NCI-H146 (cell line): ENCODE measurements at places on chromosomes 2 and 18.
A peak's percentile ranks its signal among the peaks of the same experiment; 100 is the strongest.

DNA sequence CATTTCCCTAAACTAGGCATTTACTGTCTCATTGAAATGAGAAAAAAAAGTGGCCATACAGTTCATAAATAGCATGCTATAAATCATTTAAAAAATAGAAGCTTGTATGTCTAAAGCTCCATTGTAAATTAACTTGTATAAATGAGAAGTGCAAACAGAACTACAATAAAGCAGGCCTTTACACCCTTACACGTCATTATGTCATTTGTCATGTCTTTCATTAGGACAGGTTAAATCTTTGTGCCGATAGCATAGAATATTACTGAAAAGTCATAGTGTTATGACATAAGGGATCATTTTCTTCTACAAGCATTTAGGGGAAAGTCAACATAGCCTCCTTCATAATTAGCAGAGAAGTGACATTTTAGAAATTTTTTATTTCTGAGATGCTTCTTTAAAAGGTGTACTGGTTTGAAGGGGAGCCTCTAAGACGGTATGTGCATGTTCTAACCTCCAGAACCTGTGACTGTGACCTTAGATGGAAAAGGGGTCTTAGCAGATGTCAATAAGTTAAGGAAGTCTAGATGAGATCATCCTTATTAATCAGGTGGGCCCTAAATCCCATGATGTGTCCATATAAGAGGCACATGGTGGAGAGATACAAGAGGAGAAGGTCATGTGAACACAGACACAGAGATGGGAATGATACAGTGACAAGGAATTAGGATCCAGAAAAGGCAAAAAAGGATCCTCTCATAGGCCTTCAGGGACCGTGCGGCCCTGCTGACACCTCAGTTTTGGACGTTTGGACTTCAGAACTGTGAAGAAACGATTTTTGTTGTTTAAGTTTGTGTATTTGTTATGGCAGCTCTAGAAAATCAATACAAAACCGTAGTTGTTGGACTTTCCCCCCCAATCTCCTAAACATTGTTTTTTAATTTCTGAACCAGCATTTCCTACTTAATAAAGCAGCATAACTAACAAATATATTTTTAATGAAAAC lies 863.7 kb downstream of the MBD2 start:
- DNase-seq, result peak; percentile 33

DNA sequence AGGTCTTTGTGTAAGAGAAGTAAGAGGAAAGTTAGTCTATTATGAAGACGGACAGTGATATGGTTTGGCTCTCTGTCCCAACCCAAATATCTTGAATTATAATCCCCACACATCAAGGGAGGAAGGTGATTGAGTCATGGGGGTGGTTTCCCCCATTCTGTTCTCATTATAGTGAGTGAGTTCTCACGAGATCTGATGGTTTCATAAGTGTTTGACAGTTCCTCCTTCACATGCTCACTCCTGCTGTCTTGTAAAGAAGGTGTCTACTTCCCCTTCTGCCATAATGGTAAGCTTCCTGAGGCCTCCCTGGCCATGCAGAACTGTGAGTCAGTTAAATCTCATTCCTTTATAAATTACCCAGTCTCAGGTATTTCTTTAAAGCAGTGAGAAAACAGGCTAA lies 67.6 kb downstream of the NEURL3 start:
- no peak for DNase-seq

DNA sequence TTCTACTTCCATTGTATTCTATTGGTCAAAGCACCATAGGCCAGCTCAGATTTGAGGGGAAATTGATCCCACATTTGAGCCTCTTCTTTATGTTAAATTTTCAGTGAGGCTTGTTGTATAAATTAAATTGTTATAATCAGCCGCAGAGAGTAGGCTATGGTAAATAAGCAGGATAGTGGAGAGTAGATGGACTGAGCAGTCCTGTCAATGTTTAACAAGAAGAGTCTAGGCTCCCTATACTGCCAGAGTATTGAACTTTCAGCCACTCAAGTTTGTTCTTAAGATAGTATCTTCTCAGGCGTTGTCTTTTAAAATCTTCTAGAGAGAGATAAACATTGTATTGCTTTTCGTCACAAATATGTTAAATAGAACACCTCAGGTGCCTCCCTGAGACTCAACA lies 100.9 kb downstream of the PRKRA start:
- DNase-seq, result no peak

DNA sequence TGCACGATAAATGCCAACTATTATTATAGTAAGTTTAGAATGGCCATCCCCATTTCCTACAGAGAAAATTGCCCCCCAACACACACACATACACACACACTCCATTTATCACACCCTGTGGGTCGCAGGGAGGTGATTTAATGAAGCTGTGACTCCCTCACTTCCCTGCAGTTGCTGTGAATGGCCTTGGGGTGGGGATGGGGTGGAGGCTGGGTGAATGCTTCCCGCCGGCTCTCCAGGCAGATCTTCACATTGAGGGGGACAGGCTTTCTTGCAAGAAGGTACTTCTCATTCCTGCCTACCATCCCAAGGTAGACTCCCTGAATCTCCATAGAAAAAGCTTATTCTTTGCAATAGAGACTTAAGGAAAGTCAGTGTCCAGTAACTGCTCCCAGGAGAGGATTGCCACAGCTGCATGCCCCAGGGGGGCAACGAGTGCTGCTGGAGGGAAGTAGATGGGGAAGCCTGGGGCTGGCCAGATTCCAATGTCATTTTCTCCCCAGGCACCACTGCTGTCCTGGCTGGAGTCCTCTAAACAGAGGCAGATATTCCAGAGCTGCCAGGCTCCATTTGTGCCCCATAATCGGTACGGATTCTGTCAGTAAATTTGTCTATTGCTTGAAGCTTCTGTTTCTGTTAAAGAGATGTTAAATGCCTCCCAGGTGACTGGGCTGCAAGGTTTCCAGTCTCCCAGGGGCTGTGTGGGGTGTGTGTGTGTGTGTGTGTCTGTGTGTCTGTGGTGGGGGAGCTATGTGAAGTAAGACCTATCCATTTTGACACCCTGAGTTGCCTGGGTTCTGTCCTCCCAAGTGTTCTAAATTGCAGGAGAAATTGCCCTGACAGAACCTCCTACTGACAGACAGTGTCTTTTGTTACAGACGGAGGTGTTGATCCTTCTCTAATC lies 265.5 kb downstream of the SRBD1 start:
- DNase-seq, result peak; percentile 75

DNA sequence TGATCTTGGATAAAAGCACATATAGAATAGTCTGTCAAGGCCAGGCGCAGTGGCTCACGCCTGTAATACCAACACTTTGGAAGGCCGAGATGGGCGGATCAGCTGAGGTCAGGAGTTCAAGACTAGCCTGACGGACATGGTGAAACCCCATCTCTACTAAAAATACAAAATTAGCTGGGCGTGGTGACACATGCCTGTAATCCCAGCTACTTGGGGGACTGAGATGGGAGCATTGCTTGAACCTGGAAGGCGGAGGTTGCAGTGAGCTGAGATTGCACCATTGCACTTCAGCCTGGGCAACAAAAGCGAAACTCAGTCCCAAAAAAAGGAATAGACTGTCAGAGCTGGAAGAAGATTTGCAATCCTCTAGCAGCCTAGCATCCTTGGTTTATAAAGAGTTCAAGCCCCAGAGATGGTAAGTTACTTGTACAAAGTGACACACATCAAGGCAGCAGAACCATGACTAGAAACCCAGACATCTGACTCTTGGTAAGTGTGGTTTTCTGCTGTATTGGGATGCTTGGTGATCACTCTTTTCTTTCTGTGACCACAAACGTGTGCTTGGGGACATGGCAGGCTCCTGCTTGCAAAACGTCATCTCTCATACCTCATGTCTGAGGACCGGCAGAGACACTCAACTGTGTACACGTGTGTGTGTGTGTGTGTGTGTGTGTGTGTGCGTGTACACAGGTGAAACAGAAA lies 69.0 kb downstream of the OSBPL6 start:
- DNase-seq, result no peak

DNA sequence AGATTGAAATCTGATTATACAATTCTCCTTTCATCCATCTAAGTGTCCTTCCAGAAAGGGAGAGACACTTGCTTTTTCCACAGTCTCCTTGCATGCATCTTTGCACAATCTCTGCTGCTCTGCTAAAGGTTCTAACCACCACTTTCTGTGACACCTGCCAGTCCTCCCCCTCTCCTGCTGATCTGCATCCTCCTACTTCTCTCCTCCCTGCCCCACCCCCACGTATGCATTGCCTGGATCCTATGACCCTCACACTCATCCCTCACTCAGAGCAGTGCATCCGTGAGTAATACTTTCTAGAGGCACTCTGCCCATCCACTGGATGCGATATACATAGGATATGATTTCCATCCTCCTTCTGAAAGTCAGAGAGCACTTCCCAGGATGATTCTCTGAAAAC lies 27.7 kb upstream of the TRAPPC8 start:
- no peak for DNase-seq

GRCh38 chr2:112996635-112997034 lies 8.6 kb upstream of the IL36A start:
- DNase-seq, result no peak

DNA sequence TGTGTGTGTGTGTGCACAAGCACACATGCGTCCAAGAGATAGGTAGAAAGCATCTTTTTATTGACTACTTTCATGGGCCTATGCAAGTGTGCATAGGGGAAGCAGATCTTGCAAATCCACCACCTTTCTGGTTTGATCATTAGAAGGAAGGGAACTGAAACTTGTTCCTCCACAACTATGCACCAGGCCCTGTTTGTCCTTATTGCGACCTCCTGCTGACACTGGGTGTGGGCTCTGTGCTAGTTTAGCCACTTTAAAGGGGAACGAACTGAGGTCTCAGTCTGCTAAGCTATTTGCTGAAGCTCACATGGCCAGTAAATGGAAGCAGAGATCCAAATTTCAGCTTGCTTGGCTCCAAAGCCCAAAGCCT lies 32.1 kb upstream of the INSIG2 start:
- DNase-seq, result no peak

- DNase-seq, result no peak
Observed at GRCh38 chr2:49577041-49577440, 422.7 kb upstream of the FSHR start.

- no peak for DNase-seq
Observed at GRCh38 chr18:49481907-49482306, 5.1 kb downstream of the C18orf32 start.

DNA sequence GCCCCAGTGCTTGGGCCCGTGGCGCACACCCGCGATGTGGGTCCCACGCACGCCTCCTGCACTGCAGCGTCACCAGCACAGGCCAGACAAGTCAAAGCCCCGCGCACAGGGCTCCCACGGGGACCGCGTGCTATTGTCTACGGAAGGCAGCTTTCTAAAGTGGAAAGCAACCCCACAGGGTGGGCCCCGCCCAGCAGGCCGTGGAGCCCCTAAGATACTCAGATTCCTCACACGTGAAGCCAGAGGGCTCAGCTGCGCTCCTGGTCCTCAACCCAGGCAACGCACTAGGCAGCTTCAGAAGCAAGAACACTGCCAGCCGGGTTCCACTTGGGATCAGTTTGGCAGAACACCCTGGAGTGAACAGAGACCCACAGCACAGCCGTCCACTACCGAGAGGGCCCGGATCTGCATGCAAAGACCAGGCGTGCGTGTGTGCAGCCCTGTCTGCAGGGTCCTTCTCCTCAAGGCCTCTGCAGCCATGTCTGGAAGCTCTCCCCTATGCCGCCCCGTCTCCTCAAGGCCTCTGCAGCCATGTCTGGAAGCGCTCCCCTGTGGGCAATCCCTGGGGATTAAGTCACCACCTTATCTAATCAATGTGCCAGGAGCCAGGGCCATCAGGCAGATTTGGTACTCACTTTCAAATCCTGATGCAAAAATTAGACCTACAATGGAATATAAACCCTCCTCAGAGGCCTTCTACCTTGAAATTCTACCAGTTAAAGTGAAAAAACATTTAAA lies 231.3 kb downstream of the HDAC4 start:
- DNase-seq, result no peak

DNA sequence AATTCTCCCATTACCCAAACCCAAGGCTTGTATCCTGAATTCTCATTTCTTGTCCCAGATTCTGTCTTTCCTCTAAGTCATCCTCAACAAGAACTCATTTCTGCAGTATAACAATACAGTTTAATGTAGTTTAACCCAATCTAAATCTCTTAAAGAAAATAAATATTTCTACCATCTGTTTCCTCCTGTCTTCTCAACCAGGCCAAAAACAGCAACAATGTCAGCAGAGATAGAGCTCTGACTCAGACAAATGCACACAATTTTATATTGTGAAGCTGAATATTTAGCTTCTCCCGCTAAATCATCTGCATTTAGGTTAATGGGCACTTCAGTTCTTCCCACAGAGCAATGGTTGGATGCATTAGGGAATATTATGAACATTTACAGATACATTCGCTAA lies 35.7 kb upstream of the KYNU start:
- DNase-seq, result no peak

DNA sequence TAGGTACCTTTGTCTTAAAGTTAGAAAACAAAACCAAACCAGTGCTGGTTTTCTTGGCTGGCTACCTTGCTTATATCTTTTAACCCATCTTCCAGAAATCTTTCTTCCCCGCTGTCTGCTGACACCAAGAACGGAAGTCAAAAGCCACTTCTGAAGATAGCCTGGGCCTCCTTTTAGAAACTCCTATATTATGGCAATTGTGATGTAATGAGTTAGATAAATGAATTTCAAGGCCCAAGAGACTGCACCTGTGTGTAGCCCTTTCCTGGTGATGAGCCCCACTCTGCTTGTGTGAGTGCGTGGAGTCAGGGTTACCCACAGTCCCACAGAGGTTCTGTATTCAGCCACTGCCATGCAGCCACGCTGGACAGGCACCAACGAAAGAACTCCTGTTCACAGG lies 60.7 kb downstream of the ARMC9 start:
- no peak for DNase-seq

DNA sequence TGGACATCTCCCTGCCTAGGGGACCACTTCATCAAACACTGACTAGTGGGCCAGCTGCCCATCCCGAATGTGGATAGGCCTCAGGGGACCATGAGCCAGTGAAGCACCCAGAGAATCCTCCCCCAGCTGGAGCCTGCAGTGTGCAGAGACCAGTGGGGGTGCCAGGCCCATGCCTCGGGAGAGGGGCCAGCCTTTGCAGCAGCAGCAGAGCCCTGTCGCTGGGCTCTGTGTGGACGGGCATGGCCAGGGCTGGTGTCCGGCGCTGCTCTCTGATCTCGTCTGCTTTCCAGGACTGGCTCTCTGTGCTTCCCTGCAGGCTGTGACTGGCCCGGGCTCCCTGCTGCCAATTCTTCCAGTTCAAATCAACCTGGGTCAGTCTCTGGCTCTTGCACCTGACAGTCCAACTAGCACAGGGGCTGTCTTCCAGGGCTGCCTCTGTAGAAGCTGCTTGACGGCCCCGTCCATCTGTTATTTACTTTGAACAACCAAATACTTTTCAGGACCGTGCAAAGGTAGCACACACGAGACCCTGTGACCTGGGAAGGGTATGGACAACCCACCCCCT lies 11.4 kb downstream of the KCNIP3 start:
- no peak for DNase-seq

DNA sequence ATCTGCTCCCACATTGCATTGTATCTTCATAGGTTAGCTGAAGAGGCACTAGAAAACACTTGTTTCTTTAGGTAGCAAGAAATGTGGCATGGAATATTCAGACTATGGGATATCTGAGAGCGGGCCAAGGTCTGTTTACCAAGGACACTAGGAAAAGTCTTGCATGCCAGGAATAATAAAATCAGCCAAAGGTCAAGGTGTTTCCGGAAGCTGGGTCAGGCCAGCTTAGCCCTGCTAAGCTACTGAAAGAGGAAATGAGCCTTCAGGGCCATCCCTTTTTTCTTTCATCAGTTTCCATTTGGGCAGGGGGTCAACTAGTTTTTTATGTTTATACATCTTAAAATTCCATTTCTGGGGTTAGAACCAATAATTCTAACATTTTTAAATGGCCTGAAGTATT lies 101.1 kb downstream of the DPP4 start:
- no peak for DNase-seq

- DNase-seq, result no peak
Observed at GRCh38 chr18:71707400-71707799, 836.7 kb downstream of the CBLN2 start.
